Esophagus squamous epithelium (tissue), 5 donors: ENCODE measurements at places on chromosomes 7 and 10.

DNA sequence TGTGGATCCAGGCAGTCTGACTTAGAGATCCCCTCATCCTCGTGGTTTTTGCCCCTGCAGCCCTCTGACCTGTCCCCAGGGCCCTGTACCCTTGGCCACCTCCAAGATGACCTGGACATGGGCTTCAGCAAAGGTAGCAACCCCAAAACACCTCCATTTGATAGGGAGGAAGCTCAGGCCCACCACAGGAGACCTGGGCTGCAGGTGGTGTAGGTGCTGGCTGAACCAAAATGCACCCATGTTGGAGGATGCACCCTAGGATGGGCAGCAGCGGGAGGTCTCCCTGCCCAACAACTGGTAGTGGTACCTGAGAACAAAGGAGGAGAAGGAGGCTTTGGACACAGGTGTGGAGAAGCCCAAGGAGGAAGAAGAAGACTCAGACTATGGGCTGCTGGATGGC, 188.7 kb downstream of the ZNF716 start:
- no peak for DNase-seq

GRCh38 chr7:145265180-145265579, 429.3 kb upstream of the TPK1 start:
- no peak for DNase-seq

DNA sequence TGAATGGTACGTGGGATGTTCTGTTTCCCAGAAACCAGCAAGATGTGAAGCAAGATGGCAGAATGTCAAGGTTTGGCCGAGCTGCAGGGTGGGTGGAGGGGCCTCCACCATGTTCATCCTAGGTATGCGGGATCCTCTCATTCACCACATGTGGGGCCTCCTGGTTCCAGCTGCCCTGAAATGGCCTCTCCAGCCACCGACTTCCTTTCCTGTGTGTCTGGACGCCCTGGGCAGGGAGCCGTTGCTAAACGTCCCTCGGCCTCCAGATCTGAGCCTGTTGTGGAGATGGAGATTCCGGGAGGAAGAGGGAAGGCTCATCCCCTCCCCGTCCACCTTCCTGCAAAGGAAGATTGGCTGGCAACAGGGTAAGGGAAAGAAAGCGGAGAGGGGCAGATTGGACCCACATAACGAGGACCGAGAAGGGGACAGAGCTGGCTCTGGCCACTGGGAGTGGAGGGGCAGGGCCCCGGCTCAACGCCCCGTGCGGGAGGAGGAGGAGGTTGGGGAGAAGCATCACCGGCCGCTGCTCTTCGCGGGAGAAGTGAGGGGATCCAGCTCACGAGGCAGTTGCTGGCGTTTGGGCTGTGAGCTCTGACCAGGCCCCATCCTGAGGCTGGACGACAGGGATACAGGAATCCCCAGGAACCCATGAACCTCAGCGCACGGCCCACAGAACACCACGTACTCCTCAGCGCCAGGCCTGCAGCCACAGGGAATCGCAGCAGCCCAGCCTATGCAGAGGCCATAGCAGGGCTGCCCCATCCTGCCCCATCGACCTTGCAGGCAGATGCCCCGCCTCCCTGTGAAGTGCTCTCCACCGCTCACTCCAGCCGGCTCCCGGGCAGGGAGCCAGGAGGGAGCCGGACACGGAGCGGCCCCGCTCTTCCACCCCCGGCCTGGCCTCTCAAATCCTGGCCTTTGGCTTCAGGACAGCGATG, 98.3 kb downstream of the FOXL3 start:
- DNase-seq: no peak

GRCh38 chr7:146831875-146832274, 715.3 kb downstream of the CNTNAP2 start:
- no peak for DNase-seq

- DNase-seq: no peak
These were observed 1.1 kb downstream of the WASL start for GRCh38 chr7:123747620-123748141.

GRCh38 chr7:137591421-137591837, 247.9 kb upstream of the PTN start:
- no peak for DNase-seq

DNA sequence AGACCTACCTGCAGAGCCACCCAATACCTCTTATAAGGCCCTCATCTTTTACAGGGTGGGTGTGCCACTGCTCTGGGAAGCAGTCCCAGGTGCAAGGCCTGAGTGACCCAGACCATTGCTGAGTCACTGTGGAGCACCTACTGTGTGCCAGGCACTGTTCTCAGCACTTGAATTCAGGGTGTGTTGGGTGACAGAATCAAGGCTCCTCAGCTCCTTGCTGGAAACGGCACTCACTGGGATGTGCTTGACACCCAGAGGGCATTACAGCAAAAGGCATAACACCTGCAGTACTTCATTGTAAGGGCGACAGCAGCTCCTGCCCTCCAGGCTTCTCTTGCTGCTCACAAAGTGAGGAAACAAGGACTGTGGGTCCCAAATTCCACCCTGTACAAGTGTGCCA, 7.1 kb downstream of the CAMK2B start:
- no peak for DNase-seq

DNA sequence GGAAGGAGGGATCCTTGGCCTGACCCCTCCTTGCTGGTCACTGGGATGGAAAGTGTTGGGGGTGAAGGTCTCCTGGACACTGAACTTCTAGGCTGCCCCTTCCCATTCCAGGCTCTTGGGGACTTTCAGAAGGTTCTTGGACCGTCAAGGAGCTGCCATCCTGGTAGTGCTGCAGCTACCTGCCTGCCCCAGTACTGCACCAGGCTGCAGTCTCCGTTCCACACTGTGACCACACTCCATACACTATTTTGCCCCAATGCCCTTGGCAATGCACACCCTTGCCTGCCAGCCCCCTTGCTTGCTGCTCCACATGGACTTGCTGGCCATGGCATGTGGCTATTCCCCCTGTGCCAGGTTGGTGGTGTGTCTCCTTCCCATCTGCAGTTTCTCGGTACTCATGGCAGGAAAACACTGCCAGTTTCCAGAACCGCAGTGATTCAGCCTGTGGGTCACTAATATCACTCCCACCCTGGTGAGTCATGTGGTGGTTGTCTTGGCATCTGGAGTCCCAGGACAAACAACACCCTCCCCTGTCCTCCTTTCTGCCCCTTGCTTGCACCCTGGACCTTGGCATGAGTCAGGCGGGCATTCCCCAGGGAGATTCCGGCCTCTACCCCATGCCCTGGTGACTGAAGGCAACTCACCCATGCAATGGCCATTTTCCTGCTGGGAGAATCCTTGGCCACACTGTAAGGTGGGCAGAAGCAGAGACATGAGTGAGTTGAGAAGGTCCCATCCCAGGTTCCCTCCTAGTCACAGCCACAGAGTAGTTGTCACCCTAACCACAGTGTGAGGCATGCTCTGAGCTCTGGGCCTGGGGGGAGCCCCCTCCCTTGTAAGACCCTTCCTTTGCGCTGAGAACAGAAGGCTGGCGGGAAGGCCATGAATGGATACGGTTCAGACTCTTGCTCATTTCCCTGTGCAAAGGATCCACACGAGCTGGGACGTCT, 32.8 kb downstream of the GOLGA7B start:
- DNase-seq: no peak
